Activated T-cell treated with anti-CD3 and anti-CD28 coated beads, Interleukin-2, amount 50 U/mL, for 24 hours (primary cell): ENCODE measurements at places on chromosomes 2 and 18.

DNA sequence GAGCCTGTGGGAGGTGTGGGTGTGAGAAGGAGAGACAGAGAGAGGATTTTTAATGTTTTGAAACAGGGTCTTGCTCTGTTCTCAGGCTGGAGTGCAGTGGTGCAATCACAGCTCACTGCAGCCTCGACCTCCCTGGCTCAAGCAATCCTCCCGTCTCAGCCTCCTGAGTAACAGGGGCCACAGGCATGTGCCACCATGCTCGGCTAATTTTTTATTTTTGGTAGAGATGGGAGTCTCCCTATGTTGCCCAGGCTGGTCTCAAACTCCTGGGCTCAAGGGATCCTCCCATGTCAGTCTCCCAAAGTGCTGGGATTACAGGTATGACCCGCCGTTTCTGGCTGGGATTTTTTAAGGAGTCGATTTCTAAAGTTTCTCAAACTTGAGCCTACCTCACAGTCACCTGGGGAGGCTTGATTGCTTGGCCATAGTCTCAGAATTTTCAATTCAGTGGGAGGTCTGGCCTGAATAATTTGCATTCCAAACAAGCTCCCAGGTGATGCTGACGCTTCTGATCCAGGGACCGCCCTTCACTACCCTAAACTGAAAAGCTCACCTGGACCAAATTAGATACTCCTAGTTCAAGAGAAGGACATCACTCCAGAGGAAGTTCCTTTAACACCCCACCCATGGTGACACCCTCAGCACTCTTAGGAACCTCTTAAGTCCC, 70.8 kb upstream of the SLC1A4 start:
- no peak for DNase-seq

- no peak for DNase-seq
Observed at GRCh38 chr2:173354073-173354581, 545 bp upstream of the CDCA7 start.

DNA sequence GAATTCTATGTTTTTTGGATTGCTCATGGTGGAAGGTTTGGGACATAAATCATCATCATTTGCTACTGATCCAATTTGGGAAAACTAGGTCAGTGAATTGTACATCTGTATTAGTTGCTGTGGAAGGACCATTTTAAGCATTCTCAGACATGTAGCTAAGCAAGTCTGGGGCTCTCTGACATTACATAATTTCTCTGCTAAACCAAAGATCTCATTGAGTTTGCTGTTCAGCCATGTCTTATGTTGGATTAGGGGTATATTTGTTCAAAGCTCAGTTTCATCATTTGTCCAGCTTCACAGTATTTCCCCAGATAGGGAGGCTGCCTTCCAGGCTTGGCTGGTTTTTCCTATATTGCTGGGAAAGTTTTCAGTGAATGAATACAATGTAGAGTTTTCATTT, 399.7 kb downstream of the MTX2 start:
- DNase-seq: no peak

DNA sequence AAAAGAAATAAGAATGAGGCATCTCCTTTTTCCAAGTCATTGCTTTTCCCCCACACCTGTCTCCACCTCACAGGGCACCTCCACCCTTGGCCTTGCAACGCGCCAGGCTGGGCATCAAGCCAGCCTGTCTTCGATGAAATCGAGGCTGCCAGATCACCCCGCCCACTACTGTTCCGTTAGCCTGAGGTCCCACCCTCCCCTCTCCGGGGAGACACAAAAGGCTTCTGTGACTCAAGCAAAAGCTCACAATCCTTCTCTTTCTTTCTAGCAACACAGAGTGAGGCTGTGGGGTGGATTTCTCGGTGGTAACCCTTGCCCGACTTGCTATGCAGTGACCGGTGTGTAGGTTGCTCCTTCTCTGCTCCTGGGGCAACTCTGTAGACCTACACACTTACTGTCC, 9.9 kb downstream of the TNP1 start:
- DNase-seq: peak; percentile 34

- no peak for DNase-seq
Observed at GRCh38 chr2:121650315-121650930, 1.2 kb upstream of the CLASP1 start.

GRCh38 chr2:207617011-207617671, 8.1 kb downstream of the METTL21A start:
- no peak for DNase-seq

DNA sequence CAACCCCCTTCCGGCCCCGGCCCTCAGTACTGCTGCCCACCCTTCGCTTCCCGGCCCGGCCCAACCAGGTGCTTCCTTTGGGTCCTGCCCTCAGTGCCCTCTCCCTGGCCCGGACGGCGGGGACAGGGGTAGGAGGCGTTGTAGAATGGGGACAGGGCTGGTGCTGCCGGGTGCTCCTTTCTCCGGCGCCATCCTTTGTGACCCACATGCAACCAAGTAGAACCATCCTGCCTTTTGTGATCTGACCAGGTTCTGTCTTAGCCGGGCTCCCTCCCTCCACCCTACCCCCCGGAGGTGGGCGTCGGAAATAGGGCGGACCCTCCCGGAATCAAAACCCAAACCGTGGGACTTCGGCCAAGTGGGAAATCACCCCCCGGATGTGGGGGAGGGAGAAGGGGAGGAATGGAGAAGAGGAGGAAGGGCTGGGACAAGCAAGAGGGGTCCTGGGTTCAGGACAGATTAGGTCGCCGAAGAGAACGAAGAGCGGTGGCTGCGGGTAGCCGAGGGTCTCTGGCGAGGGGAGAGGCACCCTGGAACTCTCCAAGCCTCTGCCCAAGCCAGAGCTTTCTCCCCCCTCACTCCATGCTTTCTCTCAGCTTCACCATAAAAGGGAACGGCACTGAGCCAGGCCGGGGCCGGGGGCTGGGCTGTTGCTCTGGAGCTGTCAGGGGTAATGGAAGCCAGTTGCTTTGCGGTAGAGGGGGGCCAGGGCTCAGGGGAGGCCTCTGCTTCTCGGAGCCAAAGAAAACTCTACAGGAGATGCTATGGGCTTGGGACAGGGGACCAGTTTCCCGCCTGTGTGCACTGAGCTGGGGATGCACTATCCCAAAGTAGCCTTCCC, 756 bp upstream of the OST4 start:
- DNase-seq: no peak

- DNase-seq: no peak
Observed at GRCh38 chr2:64359171-64359891, 94.6 kb upstream of the LGALSL start.

GRCh38 chr2:121849236-121849635, 93.8 kb downstream of the TSN start:
- DNase-seq: no peak

GRCh38 chr2:199356412-199356811, 101.3 kb downstream of the SATB2 start:
- no peak for DNase-seq

GRCh38 chr2:127313406-127313805, 19.5 kb upstream of the ERCC3 start:
- no peak for DNase-seq

DNA sequence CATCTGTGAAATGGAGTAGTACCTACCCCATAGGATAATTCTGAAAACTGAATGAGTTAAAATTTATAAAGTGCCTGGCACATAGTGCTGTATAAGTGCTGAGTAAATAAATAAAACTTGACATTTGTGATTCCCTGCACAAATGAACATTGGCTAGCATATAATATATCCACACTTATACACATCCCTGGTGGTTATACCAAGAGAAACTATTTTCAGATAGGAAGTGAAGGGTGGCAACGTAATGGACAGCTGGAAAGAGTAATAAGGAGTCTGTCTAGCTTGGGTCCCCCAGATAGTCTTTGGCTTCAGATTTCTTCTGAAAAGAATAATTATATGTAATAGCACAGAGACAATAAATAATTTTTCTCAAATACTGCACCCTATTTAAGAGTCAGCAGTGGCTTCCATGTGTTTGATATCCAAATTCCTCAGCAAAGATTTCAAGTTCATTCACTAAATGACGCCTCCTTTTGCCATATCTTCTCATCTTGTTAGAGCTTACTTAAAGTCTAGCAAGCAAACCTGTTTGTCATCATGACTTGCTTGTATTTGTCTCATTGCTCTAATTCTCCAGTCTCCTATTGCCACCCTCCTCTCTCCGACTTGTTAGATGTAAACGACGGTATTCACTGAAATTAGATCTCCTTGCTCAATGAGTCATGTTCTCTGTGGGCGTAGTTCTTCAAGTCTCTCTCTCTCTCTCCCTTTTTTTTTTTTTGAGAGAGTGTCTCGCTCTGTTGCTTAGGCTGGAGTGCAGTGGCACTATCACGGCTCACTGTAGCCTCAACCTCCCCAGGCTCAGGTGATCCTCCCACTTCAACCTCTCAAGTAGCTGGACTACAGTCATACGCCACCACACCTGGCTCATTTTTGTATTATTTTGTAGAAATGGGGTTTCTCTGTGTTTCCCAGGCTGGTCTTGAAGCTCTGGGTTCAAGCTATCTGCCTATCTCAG, 8.7 kb upstream of the ADGRF3 start:
- no peak for DNase-seq

DNA sequence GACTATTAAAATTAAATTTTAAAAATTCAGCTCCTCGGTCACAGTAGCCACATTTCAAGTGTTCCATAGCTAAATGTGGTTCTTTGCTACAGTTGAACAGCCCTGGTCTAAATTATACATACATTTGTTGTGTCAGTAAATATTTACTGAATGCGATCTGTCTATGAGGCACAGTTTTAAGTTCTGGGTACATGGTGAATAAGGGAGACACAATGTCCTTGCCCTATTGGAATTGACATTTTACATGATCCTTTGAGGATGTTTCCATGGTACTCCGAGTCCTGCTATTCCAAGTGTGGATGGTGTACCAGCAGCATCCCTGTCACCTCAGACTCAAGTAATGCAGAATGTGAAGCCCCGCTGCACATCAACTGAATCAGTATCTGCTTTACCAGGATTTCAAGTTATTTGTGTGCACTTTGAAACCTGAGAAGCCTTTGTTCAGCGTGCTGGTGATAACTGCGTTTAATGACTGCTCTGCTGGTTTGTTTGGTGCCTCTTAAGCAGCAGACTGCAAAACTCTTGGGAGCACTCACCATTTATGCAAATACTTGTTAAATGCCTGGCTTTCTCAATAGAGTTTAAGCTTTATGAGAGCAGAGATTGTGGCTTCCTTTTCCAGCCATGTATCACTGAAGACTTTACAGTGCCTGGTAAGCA, 1.5 kb downstream of the GALNT1 start:
- DNase-seq: no peak
